ENCODE measurements at places on chromosomes 4 and X.

GRCh38 chrX:43557792-43558191 is 98.3 kb upstream of the MAOA start:
- peak; percentile 38 for DNase-seq

DNA sequence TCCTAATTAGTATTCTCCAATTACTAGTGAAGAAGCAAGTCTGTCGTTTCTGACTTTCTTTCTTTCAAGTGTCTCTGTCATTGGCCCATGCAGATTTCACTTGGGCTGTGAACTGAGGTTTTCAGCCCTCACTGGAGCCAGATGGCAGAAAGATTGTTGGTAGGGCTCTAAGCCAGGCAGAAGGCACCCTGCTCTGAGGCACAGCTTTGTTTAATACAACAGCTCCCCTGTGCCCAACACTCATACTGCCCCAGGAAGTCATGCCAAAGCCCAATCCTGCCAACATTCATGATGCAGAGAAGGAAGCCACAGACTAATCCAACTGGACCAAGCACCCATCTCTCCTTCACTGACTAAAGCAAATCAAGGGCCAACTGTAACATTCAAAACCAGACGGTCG is 117.1 kb upstream of the FRG1 start:
- DNase-seq: no peak

DNA sequence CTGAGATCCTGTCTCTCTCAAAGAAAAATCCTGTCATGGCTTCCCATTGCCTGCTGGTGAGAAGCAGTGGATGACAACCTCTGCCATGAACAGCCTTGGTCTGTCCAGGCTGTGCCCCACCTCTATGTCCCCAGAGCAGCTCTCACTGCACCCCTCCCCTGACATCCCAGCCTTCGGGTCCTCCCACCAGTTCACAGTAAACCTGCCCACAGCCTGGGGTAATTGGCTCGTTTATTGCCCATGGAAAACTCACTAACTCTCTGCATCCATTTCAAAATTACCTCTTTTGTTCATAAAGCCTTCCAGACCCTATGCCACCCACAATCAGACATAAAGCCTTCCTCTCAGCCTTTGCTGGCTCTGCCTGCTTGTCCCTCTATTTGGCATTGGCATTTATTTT is 10.7 kb upstream of the HMGB3 start:
- DNase-seq: no peak

- peak; percentile 20 for DNase-seq
Measured at GRCh38 chr4:15649914-15650545, 5.1 kb downstream of the FBXL5 start.

GRCh38 chr4:141845901-141846300 is 209.5 kb downstream of the IL15 start:
- no peak for DNase-seq

GRCh38 chrX:1493877-1494510 is 41.3 kb upstream of the ASMTL start:
- DNase-seq: no peak

DNA sequence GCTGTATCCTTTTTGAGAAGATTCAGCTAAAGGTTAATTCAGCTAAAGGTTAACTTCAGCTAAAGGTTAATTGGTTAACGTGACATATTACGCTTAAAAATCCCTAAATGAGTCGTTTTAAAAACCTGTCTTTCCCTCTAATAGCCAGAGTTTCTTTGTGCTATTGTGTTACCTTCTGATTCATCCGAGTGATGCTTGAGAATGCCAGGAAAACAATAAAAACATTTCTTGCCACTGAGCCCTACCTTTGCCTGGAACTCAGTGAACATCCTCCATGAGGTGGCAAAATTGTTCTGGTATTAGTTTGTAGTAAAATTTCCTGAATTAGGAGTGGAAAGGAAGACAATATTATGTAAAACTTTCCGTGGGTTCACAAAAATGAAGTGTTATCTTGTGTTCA is 13.7 kb upstream of the TMPRSS11E start:
- DNase-seq: no peak

DNA sequence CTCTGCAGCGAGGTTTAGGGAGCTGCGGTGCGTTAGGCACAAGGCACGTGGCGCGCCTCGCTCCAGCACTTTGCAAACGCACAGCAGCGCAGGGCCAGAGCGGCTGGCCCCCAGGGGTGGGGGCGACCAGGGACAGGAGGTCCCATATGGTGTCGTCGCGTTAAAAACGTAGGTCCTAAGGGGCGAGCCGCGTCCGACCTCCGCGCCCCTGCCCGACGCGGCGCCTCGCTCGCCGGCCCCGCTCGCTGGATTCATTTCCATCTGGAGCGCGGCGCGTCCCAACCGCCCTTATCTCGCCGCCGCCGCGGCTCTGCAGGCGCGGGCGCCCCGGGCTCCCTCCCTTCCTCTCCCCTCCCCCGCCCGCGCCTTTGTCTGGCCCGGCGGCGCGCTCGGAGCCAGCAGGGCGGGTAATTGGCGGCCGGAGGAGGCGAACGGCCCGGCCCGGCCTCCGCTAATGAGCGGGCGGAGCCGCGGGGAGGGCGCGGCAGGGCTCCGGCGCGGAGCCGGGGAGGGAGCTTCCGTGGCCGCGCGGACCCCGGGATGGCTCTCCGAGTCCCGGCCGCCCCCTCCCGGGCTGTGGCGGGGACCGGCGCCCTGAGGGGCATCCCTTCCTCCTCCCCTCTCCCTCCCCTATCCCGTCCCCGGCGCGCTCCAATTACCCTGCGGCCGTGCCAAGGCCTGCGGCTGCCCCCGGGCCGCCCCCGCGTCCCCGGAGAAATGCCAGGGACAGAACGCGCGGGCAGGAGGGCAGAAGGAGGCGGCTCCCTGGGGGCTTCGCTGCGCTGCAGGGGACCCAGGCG is 409.0 kb downstream of the BCOR start:
- DNase-seq: no peak

GRCh38 chrX:13597874-13598273 is 28.5 kb downstream of the EGFL6 start:
- DNase-seq: no peak

- DNase-seq: no peak
Measured at GRCh38 chr4:128379860-128380259, 92.2 kb upstream of the PGRMC2 start.

- DNase-seq: no peak
Measured at GRCh38 chr4:83618431-83618830, 82.5 kb downstream of the GPAT3 start.

GRCh38 chr4:140049024-140049848 is 104.7 kb downstream of the MAML3 start:
- DNase-seq: no peak

- no peak for DNase-seq
Measured at GRCh38 chr4:176191974-176192373, 3.4 kb downstream of the SPATA4 start.

DNA sequence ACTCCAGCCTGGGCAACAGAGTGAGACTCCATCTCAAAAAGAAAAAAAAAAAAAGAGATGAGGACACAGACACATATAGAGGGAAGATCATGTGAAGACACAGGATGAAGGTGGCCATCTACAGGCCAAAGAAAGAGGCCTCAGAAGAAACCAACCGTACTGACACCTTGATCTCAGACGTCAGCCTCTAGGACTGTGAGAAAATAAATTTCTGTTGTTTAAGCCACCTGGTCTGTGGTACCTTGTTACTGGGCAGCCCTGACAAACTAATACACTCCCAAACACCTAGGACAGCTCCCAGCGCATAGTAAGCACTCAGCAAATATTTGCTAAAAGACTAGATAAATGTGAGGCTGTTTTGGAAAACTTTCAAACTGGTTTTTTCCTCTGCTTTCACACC is 59.2 kb upstream of the SMIM10 start:
- DNase-seq: no peak

DNA sequence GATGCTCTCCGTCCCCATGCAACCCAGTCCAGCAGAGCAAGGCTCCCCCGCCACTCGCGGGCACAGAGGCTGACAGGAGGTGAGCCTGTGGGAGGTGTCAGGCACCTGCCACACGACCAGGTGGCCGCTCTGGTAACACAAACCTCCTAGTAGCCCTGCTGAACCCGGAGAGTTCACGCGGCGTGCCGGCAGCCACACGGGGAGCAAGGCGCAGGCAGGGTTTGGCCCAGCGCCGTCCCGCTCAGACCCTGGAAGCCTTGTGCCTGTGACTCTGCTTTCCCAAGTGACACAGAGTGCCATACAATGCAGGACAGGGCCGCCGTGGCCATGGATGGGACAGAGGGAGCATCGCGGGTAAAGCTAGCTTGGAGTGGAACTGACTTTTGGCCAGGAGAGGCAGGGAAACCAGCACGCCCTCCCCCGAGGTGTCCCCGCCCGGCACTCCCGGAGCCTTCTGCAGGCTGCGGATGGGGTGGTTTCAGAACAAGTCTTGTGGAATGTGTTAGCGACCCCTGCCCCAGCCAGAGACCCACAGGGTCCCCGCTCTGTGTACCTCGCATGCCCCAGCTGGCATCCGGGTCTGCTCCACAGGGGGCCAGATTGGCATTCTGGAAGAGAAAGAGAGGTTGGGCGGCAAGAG is 44.7 kb upstream of the AFAP1 start:
- DNase-seq: no peak

- DNase-seq: no peak
Measured at GRCh38 chr4:39469429-39470077, 10.7 kb downstream of the LIAS start.

DNA sequence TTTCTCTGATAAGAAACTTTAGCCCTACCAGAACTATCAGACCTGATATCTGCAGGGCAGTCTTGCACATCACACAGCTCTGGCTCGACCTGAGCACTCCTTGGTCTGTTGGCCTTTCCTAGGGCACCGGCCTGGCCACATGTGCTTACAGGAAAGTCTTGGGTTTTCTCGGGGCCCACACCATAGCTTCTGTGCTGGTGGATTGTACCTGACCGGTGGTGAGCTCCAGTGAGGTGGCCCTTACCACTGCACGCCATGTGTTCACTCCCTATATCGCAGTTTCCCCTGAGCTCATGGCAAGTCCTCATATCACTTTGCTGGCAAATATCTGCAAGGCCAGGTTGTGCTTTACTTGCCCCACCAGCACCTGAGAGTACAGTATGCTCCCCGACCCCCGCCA is 2637.4 kb downstream of the ARAP2 start:
- no peak for DNase-seq

DNA sequence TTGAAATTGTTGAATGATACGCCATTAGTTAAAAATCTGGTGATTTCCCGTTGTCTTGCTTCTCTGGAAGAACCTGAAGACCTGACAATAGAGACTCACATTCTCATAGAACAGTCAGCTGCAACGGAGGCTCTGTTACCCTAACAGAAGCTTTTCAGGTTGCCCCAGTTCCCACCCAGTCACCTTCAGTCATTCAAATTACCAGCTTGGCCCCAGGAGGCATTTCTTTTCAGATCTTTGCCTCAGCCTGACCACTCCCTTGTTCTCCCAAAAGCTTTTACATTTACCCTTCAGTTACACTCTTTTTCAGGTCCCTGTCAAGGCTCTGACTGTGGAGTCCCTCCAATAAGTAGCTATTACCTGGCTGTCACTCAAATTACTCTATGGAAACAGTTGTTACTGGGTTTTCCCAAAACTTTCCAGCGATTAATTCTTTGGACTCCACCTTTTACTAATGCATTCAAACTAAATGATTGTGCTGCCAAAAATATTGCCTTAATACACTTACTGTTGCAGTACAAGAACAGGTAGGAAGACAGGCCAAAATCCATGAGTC is 162.2 kb upstream of the FTHL17 start:
- no peak for DNase-seq

DNA sequence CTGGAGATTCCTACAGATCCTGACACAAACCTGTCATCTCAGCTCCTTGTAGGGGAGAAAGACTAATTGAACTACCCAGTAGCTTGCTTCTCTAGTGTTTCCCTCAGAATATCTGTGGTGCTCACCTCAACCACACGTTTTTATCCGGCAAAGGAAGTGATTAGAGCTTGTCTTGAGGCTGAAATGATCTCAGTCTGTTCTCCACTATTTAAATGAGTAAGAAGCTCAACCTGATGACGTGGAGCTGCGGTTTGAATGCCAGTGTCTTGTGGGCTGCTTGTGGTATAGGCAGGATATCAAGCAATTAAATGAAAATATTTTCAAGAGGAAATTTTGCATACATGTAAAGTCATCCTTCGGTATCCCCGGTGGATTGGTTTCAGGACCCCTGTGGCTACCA is 270.2 kb downstream of the TLL1 start:
- no peak for DNase-seq

DNA sequence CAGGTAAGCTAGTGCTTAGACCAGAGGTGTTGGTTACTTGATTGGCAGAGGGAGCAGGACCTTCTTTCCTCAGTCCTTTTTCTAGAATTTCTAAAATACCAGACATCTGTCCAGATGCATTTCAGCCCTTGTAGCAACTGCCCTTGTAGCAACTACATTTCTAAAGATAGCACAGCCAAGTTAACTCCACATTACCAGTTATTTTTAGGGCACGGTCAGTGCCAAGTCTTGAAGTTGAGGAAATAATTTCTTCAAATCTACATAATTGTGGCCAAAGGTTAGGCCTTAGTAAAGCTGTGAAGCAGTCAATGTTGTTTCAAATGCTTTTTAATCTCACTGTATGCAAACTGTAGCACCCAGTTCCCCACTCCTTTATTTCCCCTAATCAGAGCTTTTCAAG is 62.9 kb downstream of the MID1IP1 start:
- no peak for DNase-seq

GRCh38 chr4:110681381-110681780 is 58.5 kb upstream of the PITX2 start:
- no peak for DNase-seq

- DNase-seq: no peak
Measured at GRCh38 chrX:155334486-155335336, at the start of gene CLIC2. Gene CLIC2, minus strand, starts transcription at chrX:155334614. Its CDS starts 187 bp downstream, at chrX:155334427.

GRCh38 chr4:89660444-89661172 is 176.4 kb downstream of the SNCA start:
- DNase-seq: no peak

DNA sequence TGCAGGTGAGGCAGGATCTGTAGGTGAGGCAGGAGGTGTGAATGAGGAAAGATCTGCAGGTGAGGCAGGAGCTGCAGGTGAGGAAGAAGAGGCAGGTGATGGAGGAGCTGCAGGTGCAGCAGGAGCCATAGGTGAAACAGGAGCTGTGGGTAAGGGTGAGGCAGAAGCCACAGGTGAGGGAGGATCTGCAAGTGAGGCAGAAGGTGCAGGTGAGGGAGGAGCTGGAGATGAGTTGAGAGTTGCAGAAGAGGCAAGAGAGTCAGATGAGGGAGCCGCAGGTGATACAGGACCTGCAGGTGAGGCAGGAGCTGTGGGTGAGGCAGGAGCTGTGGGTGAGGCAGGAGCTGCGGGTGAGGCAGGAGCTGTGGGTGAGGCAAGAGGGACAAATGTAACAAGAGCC is 27.1 kb upstream of the PNMA3 start:
- DNase-seq: no peak

GRCh38 chr4:78638337-78639172 is 87.0 kb downstream of the ANXA3 start:
- no peak for DNase-seq

- DNase-seq: no peak
Measured at GRCh38 chr4:89352541-89352940, 44.9 kb upstream of the GPRIN3 start.

DNA sequence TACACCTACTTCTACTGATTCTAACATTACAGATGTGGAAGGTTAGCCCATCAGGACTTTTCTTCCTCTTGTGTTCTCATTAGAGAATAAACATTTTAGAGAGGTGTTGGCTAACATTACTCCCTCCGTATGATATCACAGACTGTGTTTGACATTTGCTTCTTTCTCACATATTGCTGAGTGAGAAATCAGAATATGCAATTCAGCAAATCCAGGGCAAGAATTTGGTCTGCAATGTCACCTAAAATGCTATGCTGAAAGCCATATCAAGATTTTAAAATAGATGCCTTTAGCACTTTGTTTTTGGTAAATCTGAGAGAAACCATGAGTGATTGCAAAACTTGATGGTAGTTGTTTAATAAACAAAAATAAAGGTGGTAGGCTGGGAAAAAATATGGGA is 319.1 kb downstream of the C4orf33 start:
- DNase-seq: no peak

Measured in stimulated activated CD4-positive, alpha-beta T cell treated with anti-CD3 and anti-CD28 coated beads, Interleukin-15, amount 100 ng/mL, for 48 hours (primary cell).